ENCODE measurements at places on chromosomes 4 and X. TPM values are rescaled to one million over a fixed set of nuclear protein-coding genes. Genes with fewer than 3 reads are reported as not detected.
A peak's percentile ranks its signal among the peaks of the same experiment; 100 is the strongest.

- H3K27me3 ChIP-seq = no peaks in the 10 kb centered on the region
- no peak for DNase-seq
- no peak overlapping the region for H3K4me3 ChIP-seq
- H3K27ac ChIP-seq = no peak overlapping the region
- no peaks in the 10 kb centered on the region for H3K4me1 ChIP-seq
- H3K36me3 ChIP-seq = no peaks in the 10 kb centered on the region
Observed at GRCh38 chr4:54484383-54484782, 173.4 kb upstream of the KIT start.

Gene EREG
- total RNA-seq = under 0.01 TPM

- H3K4me3 ChIP-seq = no peak overlapping the region
- no peaks in the 10 kb centered on the region for H3K4me1 ChIP-seq
Observed at GRCh38 chrX:71859637-71860036, 51.0 kb upstream of the NHSL2 start.

DNA sequence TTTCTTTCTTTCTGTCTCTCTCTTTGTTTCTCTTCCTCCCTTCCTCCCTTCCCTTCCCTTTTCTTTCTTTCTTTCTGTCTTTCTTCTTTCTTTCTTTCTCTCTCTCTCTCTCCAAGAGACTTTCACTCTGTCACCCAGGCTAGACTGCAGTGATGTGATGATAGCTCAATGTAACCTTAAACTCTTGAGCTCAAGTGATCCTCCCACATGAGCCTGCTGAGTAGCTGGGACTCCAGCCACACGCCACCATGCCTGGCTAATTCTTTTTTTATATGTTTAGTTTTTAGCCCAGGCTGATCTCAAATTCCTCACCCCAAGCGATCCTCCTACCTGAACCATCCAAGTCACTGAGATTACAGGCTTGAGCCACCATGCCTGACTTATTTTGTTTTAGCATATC lies 64.3 kb upstream of the EMCN start:
- no peak overlapping the region for H3K4me3 ChIP-seq
- H3K4me1 ChIP-seq = no peaks in the 10 kb centered on the region
- no peaks in the 10 kb centered on the region for H3K27me3 ChIP-seq
- DNase-seq = peak; percentile 55

DNA sequence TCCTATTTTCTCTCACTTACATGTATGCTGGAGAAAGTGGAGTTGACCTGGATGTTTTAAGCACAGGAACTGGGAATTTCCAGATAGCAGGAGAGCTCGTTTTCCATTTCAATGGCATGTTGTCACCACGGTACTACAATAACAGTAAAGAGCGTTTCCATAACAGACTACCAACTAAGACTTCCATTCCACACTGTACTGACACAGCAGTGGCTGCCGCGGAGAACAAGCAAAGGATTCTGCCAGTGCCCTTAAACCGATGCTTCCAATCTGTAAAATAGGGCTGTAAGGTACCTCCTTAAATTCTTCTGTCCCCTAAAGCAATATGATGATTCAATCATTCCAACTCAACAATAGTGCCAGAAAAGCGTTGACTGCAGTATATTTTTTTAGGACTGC lies 143.9 kb downstream of the KLHL13 start:
- H3K27me3 ChIP-seq = no peaks in the 10 kb centered on the region
- DNase-seq = no peak
- H3K4me1 ChIP-seq = no peaks in the 10 kb centered on the region
- no peak overlapping the region for H3K27ac ChIP-seq
- no peak overlapping the region for H3K4me3 ChIP-seq
- no peaks in the 10 kb centered on the region for H3K36me3 ChIP-seq
